ENCODE measurements at places on chromosomes 2 and 18. TPM values are rescaled to one million over a fixed set of nuclear protein-coding genes. Genes with fewer than 3 reads are reported as not detected.

OR6B2 gene
- total RNA-seq: not detected

AMER3 gene
- not detected for total RNA-seq

SLC5A7 gene
- total RNA-seq: 0.30 TPM

OTX1 gene
- total RNA-seq: 0.27 TPM

All from lower lobe of right lung (tissue), 2 donors.